ENCODE measurements at places on chromosomes 1 and 21. TPM values are rescaled to one million over a fixed set of nuclear protein-coding genes. Genes with fewer than 3 reads are reported as not detected.

Gene OR2T35
- not detected for polyA plus RNA-seq

Gene KRTAP21-3
- polyA plus RNA-seq, result not detected

Gene VSIG8
- not detected for polyA plus RNA-seq

Gene KPRP
- not detected for polyA plus RNA-seq

Gene NLRP3
- polyA plus RNA-seq, result 12.5 TPM

Gene ADAMTS4
- polyA plus RNA-seq, result 0.13 TPM

Gene SELP
- polyA plus RNA-seq, result not detected

Gene CELA2A
- not detected for polyA plus RNA-seq

Gene SLC16A4
- polyA plus RNA-seq, result not detected

Gene KRTAP21-2
- not detected for polyA plus RNA-seq

Gene DENND2C
- 2.9 TPM for polyA plus RNA-seq

Gene YRDC
- 15.5 TPM for polyA plus RNA-seq

Gene VPS45
- polyA plus RNA-seq, result 84.4 TPM

Gene SYCP1
- 8.1 TPM for polyA plus RNA-seq

Gene TMEM125
- 0.27 TPM for polyA plus RNA-seq

Gene HFM1
- 7.1 TPM for polyA plus RNA-seq
